ENCODE measurements at places on chromosomes 12 and 14.

DNA sequence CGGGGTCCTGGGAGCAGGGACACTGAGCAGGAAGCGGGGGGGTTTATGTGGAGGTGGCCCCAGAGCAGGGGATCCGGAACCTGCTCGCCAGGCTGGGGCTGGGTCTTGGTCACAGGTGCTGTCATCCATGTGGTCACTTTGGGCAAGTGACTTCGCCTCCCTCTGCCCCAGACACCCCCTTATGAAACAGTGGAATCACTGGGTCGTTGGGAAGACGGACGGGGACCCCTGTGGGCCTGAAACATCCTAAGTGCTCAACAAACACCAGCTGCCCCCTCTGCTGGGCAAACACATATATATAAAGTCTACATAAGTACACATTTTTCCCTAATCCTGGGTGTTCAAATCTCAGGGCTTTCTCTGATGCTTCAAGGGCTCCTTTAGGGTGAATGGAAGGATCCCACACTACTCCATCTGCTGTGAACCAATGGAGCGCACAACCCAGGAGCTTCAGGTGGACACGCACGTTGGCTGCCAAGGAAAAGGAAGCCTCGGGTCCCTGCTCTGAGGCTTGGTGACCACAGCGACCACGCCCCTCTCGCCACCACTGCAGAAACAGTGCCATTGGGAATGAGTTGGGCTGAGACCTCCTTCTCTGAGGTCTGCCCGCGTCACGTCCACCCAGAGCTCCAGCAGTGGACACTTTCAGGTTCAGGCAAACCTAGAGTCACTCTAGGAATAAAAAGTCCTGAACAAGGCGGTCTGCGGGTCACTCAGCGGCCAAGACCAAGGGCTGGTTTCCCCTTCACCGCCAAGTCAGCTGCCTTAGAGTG lies 54.6 kb downstream of the CDC42BPB start:
- DNase-seq: no peak

DNA sequence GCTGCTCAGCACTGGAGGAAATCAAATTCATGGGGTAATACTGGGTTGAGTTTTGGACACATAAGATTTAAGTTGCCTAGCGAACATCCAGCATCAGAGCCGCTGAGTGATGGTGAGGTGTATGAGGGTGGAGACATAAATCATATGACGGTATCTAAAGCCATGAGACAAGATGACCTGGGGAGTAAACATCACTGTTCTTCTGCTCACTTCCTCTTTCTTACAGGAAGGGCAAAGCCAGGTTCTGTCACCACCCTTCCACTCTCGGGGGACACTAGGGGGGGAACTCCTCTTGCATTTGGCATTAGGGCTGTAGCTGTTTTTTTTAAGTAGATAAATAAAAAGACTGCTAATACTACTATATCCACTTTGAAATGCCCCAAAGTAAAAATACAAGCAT lies 24.0 kb downstream of the PRDM4 start:
- DNase-seq: no peak

DNA sequence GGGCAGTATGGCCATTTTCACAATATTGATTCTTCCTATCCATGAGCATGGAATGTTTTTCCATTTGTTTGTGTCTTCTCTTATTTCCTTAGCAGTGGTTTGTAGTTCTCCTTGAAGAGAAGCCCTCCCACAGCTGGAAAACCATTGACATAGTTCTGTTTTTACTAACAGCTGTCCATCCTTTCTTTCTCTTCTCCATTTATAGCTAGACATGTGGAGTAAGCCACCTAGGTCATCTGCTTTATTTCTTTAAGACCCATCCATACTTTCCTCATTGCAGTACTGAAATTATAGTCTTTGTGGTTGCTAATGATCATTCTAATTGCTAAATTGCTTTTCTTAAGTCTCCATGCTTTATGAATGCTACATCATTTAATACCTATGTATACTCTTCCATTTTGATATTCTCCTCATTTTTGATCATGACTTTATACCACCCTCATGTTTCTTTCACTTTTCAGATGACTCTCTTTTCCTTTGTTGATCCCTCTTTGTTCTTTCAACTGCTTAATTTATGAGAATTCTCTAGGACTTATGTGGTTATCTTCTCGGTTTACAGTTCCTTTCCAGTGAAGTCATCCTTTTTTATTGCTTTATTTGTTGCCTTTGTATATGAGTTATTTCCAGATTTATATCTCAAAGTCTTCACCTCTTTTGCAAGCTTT lies 114.2 kb downstream of the PCNX1 start:
- DNase-seq: no peak

DNA sequence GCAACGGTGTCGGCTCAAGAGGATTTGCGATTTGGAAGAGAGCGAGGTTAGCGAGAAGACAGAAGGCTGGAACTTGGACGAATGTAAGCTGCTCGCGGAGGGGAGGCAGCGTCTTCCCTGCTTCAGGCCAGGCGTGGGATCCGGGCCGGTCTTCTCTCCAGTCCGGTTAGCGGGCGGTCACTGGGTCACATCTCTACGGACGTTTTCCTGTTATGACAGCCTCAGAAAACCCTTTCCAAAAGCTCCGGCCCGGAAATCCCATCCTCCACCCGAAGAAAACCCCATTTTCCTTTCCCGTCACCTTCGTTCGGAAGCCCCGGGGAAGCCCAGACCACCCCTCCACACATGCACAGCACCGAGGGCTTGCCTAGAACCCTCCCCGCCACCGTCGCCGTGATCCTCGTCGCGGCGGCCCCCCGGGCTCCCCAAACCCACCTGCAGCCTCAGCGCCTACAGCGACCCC lies 268 bp downstream of the NDUFB1 start:
- DNase-seq: peak; percentile 20

DNA sequence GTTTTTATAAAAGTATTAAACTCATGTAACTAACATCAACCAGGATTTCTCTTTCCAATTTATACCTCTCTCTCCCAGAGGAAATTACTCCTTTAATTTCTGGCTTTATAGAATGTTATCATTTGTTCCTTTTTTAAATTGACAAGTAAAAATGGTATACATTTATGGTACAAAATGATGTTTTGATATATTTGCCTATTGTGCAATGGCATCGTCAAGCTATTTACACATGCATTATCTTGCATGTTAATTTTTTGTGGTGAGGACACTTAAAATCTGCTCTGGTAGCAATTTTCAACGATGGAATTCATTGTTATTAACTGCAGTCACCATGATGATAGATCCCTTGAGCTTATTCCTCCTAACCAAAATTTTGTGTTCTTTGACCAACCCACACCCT lies 149.0 kb upstream of the NAV3 start:
- DNase-seq: no peak
